ENCODE measurements at places on chromosomes 6 and 20. TPM values are rescaled to one million over a fixed set of nuclear protein-coding genes. Genes with fewer than 3 reads are reported as not detected.

GRCh38 chr20:32681175-32682084, 7.7 kb upstream of the C20orf203 start:
- H3K27me3 ChIP-seq: no peaks in the 10 kb centered on the region
- H3K4me1 ChIP-seq: no peaks in the 10 kb centered on the region
- no peaks in the 10 kb centered on the region for H3K36me3 ChIP-seq
- H3K27ac ChIP-seq: no peak overlapping the region

The HLA-DOB gene
- 0.94 TPM for polyA plus RNA-seq

GRCh38 chr6:164051427-164051826, 636.9 kb downstream of the QKI start:
- no peak overlapping the region for H3K27ac ChIP-seq
- no peak for DNase-seq
- H3K4me1 ChIP-seq: no peaks in the 10 kb centered on the region
- no peaks in the 10 kb centered on the region for H3K27me3 ChIP-seq
- no peak overlapping the region for H3K4me3 ChIP-seq

GRCh38 chr6:119671105-119671504, 321.5 kb upstream of the MAN1A1 start:
- H3K36me3 ChIP-seq: no peaks in the 10 kb centered on the region
- DNase-seq: no peak
- H3K4me3 ChIP-seq: no peak overlapping the region

GRCh38 chr20:34318609-34319443, 15.7 kb upstream of the AHCY start:
- H3K27me3 ChIP-seq: no peaks in the 10 kb centered on the region
- no peaks in the 10 kb centered on the region for H3K36me3 ChIP-seq
- H3K4me1 ChIP-seq: no peaks in the 10 kb centered on the region
- no peak overlapping the region for H3K4me3 ChIP-seq
- H3K27ac ChIP-seq: no peak overlapping the region
- no peak for DNase-seq

The KCNK16 gene
- polyA plus RNA-seq: 8.1 TPM

The PPP1R16B gene
- 3.5 TPM for polyA plus RNA-seq

GRCh38 chr20:46174469-46175126, 56.5 kb downstream of the CD40 start:
- DNase-seq: peak; percentile 38
- H3K4me3 ChIP-seq: no peak overlapping the region
- no peaks in the 10 kb centered on the region for H3K4me1 ChIP-seq
- peaks cover 63% of the 10 kb centered on the region for H3K27me3 ChIP-seq
- no peak overlapping the region for H3K27ac ChIP-seq

GRCh38 chr6:99905209-99906106, 88.6 kb downstream of the MCHR2 start:
- no peaks in the 10 kb centered on the region for H3K36me3 ChIP-seq
- H3K27me3 ChIP-seq: no peaks in the 10 kb centered on the region
- DNase-seq: peak; percentile 17
- H3K4me3 ChIP-seq: no peak overlapping the region
- peaks cover 2% of the 10 kb centered on the region for H3K4me1 ChIP-seq
- H3K27ac ChIP-seq: no peak overlapping the region

DNA sequence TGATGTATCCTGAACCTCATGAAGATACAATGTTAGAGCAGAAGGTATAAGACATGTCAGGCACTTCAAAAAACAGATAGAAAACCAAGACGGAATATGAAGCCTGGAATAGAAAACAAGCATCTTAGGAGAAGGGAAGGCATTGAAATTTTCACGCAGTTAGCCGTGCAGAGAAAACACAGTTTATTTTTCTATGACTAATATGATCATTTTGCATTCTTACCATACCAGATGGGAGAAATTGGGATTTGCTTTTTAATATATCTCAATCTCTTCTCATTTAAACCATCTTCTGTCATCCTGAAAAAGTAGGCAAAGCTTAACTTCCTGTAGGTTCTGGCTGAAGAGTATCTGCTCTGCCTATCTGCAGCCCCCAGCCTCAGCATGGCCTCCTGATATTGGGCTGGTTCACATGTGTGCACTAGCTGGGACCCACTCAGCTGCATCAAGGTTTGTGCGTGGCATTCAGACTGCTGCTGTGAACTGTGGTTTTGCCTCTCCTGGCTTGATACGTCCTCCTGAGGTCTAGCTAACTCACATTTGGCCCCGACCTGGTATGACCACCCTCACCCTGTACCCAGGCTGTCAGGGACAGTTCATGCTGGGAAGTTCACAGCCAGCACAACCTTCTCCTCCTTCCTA, 392.5 kb upstream of the SASH1 start:
- H3K27ac ChIP-seq: no peak overlapping the region
- H3K27me3 ChIP-seq: no peaks in the 10 kb centered on the region
- H3K4me3 ChIP-seq: no peak overlapping the region
- no peaks in the 10 kb centered on the region for H3K4me1 ChIP-seq
- H3K36me3 ChIP-seq: no peaks in the 10 kb centered on the region
- no peak for DNase-seq

DNA sequence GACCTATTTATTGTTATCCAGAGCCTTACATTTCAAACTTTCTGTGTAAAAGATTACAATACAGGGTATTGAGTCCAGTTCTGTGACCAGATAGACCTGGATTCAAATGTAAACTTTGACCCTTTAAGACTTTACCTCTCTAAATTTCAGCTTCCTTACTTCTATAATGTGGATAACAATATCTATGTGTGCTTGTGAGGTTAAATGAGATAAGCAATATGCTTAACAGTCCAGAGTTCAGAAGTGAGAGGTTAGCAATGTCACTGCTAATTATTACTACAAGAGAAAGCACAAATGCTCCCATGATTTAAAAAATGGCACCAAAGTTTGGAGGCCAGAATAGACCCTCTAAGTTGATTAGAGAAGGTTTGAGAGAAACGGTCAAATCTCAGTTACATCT, 27.5 kb downstream of the EPB41L2 start:
- no peaks in the 10 kb centered on the region for H3K27me3 ChIP-seq
- no peak overlapping the region for H3K4me3 ChIP-seq
- no peaks in the 10 kb centered on the region for H3K36me3 ChIP-seq
- no peak overlapping the region for H3K27ac ChIP-seq

- H3K27ac ChIP-seq: no peak overlapping the region
- no peaks in the 10 kb centered on the region for H3K27me3 ChIP-seq
- no peaks in the 10 kb centered on the region for H3K36me3 ChIP-seq
- no peak overlapping the region for H3K4me3 ChIP-seq
- no peak for DNase-seq
These were observed 59.0 kb downstream of the SLC23A2 start for GRCh38 chr20:4942331-4942730.

DNA sequence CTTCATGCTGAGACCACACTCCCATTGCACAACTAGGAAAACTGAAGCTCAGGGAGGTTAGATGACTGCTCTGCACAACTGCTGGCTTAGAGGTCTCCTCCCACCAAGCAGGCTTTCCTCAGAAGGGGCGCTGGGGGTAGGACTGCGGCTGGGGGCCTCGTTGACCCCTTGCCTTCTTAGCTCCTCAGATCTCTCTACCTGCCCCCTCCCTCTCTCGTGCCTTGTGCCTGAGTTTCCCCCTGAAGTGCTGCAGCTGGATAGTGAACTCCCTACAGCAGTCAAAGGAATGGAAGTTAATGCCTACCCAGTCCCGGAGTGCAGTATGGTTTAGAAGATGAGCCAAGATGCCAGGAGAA, 149.8 kb downstream of the GRM4 start:
- H3K27me3 ChIP-seq: no peaks in the 10 kb centered on the region
- no peak overlapping the region for H3K4me3 ChIP-seq

GRCh38 chr20:51326201-51326819, 216.2 kb downstream of the NFATC2 start:
- peaks cover 12% of the 10 kb centered on the region for H3K27me3 ChIP-seq
- no peak overlapping the region for H3K4me3 ChIP-seq
- no peaks in the 10 kb centered on the region for H3K4me1 ChIP-seq
- DNase-seq: peak; percentile 49
- H3K27ac ChIP-seq: no peak overlapping the region

DNA sequence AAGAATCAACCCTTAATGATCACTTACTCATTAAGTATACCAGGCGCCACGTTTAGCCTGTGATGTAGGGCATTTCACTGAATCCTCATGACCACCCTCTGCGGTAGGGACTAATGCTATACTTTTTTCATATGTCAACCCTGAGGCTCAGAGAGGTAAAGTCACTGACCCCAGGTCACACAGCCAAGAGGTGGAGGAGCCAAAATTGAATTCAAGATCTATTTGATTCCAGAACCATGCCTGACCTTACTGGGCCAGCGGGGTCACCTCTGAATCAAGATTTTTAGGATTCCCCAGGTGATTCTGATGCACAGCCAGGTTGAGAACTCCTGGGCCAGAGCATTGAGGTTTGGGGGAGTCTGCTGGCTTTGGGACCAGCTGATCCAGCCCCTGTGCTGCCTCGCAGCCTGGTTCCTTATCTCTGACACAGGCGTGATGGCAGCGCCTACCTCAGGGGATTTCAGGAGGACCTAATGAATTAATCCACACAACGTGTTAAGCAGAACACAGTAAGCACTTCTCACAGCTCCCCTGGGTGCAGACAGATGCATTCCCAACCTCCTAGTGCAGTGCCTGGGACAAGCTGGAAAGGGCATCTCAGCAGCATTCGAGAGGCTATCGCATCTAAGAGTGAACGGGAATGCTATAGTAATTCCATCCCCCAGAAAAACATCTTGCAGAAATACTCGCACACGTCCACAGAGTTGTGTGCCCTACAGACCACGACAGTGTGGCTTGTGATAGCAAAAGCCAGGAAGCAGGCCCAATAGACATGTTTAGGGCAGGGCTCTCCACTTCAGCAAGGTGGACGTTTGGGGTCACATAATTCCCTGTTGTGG, 101.4 kb upstream of the PTPN1 start:
- no peaks in the 10 kb centered on the region for H3K36me3 ChIP-seq
- H3K4me3 ChIP-seq: no peak overlapping the region
- H3K4me1 ChIP-seq: peaks cover 23% of the 10 kb centered on the region
- peak overlapping the region; percentile 56 for H3K27ac ChIP-seq

GRCh38 chr6:123182998-123183397, 187.0 kb downstream of the CLVS2 start:
- H3K27me3 ChIP-seq: no peaks in the 10 kb centered on the region
- no peaks in the 10 kb centered on the region for H3K4me1 ChIP-seq
- no peak overlapping the region for H3K27ac ChIP-seq
- H3K36me3 ChIP-seq: no peaks in the 10 kb centered on the region
- no peak overlapping the region for H3K4me3 ChIP-seq

The SLC44A4 gene
- 157 TPM for polyA plus RNA-seq

The EPM2A gene
- polyA plus RNA-seq: 7.0 TPM

GRCh38 chr6:158663625-158664165, 13.8 kb downstream of the SYTL3 start:
- no peaks in the 10 kb centered on the region for H3K36me3 ChIP-seq
- DNase-seq: peak; percentile 57
- peaks cover 6% of the 10 kb centered on the region for H3K4me1 ChIP-seq
- H3K27ac ChIP-seq: no peak overlapping the region

GRCh38 chr20:237489-237888, 10.4 kb downstream of the DEFB129 start:
- no peak for DNase-seq
- H3K36me3 ChIP-seq: no peaks in the 10 kb centered on the region
- H3K27ac ChIP-seq: no peak overlapping the region
- no peak overlapping the region for H3K4me3 ChIP-seq

DNA sequence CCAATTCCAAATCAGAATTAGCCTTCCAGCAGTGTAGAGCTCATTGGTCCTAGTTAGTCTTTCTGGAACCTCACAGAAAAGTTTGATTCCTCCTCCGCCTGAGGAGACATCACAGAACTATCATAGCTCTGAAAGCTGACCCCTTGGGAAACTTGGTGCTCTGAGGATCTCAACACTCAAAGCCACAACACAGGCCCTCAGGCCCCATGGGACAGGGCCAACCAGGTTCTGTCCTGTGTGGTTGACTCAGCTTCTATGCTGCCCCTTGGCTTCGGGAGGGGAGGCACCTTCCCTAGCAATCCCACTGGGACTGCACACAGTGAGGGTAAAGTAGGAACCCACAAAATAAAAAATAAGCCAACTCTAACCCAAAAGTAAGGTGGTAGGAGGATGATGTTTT, 237.5 kb upstream of the ECI2 start:
- DNase-seq: no peak
- no peak overlapping the region for H3K27ac ChIP-seq
- no peaks in the 10 kb centered on the region for H3K27me3 ChIP-seq
- no peaks in the 10 kb centered on the region for H3K4me1 ChIP-seq
- no peak overlapping the region for H3K4me3 ChIP-seq
- no peaks in the 10 kb centered on the region for H3K36me3 ChIP-seq

The SLC12A5 gene
- 3.5 TPM for polyA plus RNA-seq

The DUSP15 gene
- polyA plus RNA-seq: 11.2 TPM

DNA sequence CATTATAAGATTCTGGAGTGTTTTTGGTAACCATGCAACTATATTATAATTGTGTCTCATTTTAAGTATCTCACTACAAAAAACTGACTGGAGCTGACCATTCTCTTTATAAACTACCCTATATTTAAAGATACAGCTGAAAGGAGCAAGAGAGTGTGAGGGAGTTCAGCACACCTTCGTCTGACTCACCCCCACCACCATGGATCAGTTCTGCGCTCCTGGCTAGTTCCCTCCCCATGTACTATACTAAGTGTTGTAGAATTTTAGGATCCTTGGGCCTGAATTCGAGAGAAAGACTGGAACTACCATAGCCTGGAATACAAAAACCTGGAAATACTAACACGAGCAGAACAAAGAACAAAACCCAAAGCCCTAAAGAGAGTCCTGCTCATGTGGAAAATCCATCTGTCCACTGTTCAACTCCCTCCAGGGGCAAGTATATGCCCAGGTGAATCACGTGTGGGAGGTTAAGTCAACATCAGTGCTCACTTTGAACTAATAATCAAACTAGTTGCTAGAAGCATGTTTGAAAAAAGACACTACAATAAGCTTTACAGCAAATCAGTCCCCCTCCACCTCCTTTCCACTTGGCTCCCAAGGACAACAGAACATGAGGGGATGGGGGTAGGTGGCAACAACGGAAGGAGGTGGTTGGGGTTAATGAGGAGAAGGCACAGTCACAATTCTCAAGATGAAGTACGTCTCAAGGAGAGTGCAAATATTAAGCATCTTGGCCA, 46.8 kb downstream of the ELOVL5 start:
- peaks cover 11% of the 10 kb centered on the region for H3K4me1 ChIP-seq
- no peak overlapping the region for H3K4me3 ChIP-seq
- no peak overlapping the region for H3K27ac ChIP-seq

All from large intestine (tissue), 12 donors.